ENCODE measurements at places on chromosomes 5 and 9. TPM values are rescaled to one million over a fixed set of nuclear protein-coding genes. Genes with fewer than 3 reads are reported as not detected.

The HAPLN1 gene
- total RNA-seq: not detected

The PCDHGA11 gene
- not detected for total RNA-seq

The PCDHA13 gene
- not detected for total RNA-seq

GRCh38 chr9:97577051-97577450 lies 56.1 kb downstream of the TSTD2 start:
- H3K27me3 ChIP-seq: no peaks in the 10 kb centered on the region
- H3K27ac ChIP-seq: no peak overlapping the region
- no peak for DNase-seq
- H3K4me3 ChIP-seq: no peak overlapping the region

DNA sequence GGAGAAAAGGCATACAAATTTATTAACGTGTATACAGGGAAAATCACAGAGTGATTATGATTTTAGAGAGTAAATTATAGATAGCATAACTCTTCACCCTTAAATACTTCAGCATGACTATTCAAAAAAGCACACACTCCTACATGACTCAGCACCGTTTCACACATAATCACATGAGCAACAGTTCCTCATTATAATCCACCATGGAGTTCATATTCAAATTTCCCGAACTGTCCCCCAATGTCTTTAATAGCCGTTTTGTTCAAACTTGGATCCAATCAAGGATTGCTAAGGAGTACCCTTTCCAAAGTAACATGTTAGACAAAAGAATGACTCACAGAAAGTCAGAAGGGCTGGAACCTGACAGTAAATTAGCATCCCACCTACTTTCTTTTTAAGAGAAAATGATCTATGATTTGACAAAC lies 32.1 kb downstream of the RAPGEF1 start:
- H3K27ac ChIP-seq: no peak overlapping the region
- no peak overlapping the region for H3K4me3 ChIP-seq
- H3K4me1 ChIP-seq: peaks cover 79% of the 10 kb centered on the region
- H3K36me3 ChIP-seq: no peaks in the 10 kb centered on the region
- no peaks in the 10 kb centered on the region for H3K27me3 ChIP-seq

GRCh38 chr9:136365775-136366222 lies 2.3 kb upstream of the DNLZ start:
- no peaks in the 10 kb centered on the region for H3K36me3 ChIP-seq
- H3K4me1 ChIP-seq: peaks cover 5% of the 10 kb centered on the region
- no peak for DNase-seq
- no peak overlapping the region for H3K4me3 ChIP-seq
- no peak overlapping the region for H3K27ac ChIP-seq

DNA sequence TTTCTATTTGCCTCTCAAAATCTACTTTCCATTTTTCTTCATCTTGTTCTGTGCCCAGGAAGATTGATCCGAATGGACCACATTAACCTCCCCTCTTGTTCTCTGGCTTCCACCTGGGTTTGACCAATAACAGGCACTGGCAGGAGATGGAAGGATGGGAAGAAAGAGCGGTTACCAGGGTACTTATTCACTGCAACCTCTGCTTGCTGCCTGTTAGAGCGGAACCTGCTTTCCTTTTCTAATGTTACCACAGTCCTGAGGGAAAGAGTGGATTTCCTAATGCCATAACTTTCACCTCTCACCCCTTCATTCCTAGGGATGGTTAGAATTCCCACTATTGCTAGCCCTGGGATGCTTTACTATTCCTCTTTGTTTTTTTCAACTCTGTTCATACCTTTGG lies 262.1 kb downstream of the RFX3 start:
- no peaks in the 10 kb centered on the region for H3K4me1 ChIP-seq
- no peaks in the 10 kb centered on the region for H3K27me3 ChIP-seq
- no peak overlapping the region for H3K27ac ChIP-seq

Data from CD8-positive, alpha-beta memory T cell (primary cell).